Iris pigment epithelial cell (primary cell): ENCODE measurements at places on chromosomes 4 and X.

DNA sequence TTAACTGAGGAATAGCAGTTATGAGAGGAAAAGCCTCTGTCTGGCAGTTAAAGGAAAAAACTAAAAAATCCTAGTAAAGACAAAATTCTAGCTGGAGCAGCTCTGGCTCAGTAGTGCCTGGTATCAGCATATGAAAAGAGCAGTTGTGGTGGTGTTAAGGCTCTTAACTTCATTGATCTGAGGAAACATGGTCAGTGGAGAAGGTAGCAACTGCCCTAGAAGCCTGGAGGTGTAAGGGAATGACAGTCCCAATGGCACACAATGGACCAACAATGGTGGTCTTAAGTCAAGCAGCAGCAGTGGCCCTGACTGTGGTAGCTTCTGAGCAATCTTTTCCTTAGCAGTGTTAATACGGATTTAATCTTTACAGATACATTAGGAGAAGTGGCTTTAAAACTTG is 189.6 kb upstream of the POF1B start:
- no peak for DNase-seq

DNA sequence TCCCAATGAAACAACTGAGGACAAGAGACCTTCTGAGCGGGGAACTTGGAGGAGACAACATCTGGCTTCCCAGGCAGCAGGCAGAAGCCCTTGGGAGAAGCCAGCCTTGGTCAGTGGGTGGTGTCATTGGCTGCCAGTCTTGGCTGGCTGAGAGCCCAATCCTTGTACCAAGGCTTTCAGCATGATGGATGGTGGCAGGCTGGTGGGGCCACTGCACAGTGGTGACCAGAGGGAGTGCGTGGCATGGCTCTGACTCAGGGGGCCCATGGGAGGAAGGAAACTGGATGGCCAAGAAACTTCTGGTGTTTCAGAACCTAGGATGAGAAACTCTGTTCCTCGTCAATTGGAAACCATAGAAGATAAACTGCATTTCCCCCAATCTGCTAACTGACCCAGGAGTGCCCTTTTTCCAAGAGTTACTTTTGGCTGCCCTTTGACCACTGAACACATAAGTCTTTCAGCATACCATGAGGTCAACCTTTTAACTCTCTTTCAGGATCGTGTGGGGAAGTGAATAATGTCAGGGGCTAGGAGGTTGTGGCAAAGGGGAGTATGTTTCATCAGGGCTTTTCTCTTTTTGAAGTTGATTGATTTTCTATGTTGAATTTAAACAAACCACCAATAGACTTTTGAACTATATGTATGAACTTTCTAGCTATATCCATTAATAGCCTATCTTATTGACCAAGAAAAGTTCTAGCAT is 60.9 kb downstream of the SOWAHB start:
- no peak for DNase-seq

GRCh38 chr4:8468746-8469535 is 28.4 kb downstream of the TRMT44 start:
- DNase-seq = peak; percentile 56

DNA sequence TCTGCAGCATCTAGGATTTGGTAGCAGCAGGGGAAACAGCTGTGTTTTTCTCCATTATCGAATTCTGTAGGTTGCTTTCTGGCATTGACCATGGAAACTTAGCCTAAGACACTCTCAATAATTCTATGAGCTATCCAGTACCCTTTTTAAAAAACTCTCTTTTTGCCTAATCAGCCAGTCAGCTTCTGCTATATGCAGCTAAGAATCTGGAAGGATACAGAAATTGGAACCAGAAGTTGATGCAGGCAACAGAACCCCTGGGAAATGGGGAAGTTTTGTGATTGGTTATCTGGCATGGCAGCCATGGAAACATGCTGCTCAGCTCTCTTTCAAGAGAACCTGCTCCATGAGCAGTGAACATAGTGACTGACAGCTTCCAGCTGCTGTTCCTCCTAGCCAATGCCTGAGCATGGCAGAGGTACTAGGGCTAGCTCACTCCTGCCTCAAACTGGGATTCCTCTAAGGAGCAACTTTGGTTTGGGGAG is 417.6 kb upstream of the MAOA start:
- DNase-seq = no peak

GRCh38 chr4:188619456-188620149 is 480.4 kb downstream of the TRIML1 start:
- DNase-seq = no peak

- no peak for DNase-seq
These were observed 89.3 kb upstream of the UGT8 start for GRCh38 chr4:114509340-114509739.

- DNase-seq = no peak
These were observed 644.1 kb upstream of the PITX2 start for GRCh38 chr4:111266937-111267336.

DNA sequence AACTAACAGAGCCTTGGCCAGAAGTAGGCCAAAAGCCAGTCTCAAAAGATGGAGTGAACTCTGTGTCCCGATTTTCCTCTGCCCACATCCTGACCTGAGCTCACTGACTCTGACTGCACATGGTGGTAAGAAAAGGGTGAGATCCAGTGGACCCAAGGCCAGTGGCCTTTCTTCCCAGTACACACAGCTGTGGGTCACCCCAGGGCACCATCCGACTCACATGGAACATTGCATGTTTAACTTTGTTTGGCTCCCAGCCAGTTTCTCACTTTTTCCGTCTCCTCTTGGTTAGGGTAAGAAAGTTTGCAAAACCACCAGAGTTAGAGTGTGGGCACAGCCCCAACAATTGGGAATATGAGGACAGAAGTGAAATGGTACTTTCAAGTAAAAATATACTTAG is 69.8 kb downstream of the GAB1 start:
- peak; percentile 69 for DNase-seq

DNA sequence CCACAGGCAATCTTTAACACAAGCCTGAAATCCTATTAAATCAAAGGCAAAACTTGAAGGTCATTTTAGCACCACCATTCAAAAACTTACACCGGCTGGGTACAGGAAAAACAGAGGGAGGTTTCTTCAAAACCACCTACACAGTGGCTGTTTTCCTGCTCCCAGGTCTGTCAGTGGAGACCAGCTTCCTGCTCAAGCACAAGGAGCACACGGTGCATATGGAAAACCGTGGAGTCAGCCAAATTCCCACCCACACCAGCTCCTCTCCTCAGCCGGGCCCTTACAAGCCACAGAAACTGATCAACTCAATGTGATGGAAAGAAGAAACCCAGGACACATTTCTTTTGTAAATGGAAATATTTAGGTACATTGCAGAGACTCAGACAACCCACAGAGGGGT is 14.3 kb upstream of the FAM241A start:
- DNase-seq = peak; percentile 30

- DNase-seq = no peak
These were observed 245.4 kb downstream of the DCLK2 start for GRCh38 chr4:150323406-150324325.

- DNase-seq = no peak
These were observed 20.9 kb downstream of the HMGB3 start for GRCh38 chrX:151004085-151004484.

DNA sequence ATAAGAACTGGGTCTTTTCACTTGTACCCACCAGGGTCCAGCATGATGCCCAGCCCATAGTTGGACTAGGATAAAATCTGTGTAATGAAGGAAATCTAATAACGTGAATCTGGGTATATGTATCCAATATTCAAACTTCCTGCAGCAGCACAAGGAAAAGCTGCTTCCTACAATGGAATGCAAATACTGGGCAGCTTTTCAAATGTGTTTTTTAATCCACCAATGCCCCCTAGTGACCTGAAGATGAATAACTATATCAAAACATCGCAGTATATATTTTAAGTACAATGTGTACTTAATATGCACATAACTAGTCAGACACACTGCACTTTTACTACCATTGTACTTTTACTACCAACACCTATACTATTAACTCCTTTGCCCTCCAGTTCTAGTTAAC is 5.3 kb downstream of the APOO start:
- peak; percentile 70 for DNase-seq

DNA sequence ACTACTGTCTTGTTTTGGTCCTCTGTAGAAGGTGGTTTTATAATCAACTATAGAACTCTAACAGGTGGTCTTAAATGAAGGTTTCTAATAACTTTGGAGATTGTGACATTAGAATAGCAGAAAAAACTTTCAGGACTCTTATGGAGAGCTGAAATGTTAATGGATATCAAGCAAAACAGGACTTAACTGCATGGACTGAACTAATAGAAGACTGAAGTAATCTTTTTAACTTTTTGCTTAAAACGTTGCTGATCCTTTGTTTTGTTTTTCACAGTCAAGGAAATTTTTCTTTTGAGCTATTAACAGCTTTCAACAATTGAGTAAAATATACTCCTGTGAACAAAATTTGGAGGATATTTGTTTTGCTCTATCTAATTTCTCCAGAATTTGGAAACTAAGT is 17.2 kb downstream of the NXT2 start:
- no peak for DNase-seq

GRCh38 chrX:14357314-14357713 is 172.0 kb upstream of the GLRA2 start:
- DNase-seq = no peak

DNA sequence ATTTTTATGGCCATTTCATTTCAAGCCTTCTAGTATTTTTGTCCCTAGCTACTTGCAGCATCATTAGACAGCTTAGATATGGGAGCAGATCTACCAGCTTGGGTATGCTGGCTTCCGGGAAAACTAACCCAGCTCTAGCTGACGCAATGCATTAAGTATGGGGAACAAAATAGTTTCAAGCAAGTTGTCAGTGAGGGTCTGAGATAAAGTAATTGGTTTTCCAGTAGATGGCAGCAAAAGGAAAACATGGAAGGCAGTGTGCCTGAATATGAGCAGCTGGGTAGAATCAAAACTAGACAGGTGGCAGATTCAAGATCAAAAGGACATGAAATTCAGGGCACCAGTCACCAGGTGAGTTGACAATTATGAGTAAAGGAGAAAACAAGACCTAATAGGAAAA is 340.9 kb upstream of the CTSO start:
- DNase-seq = peak; percentile 97

GRCh38 chr4:11297201-11297600 is 131.5 kb downstream of the HS3ST1 start:
- peak; percentile 6 for DNase-seq

- DNase-seq = peak; percentile 55
These were observed 132.2 kb upstream of the FAM47B start for GRCh38 chrX:34810364-34810763.

DNA sequence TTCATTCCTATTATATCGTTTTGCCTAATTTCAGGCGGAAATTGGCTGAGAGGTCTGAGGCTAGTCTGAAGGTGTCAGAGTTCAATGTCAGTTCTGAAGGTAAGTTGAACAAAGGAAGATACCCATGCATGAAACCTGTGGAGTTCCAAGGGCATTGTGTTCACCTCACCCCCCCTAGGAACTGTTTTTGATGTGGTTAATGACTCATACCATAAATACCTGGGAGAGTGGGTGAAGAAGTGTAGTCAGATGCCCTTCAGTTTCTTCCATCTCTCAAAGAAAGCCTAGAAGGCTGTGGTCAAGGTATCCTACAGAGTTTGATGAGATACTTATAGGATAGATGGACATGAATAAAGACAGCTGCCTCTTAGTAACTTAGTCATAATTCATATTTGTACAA is 2.7 kb downstream of the UTP14A start:
- DNase-seq = no peak

GRCh38 chr4:117164338-117164737 is 79.0 kb upstream of the TRAM1L1 start:
- no peak for DNase-seq
